Sigmoid colon (tissue), 7 donors: ENCODE measurements at places on chromosomes 2 and 18. TPM values are rescaled to one million over a fixed set of nuclear protein-coding genes. Genes with fewer than 3 reads are reported as not detected.
A peak's percentile ranks its signal among the peaks of the same experiment; 100 is the strongest.

DNA sequence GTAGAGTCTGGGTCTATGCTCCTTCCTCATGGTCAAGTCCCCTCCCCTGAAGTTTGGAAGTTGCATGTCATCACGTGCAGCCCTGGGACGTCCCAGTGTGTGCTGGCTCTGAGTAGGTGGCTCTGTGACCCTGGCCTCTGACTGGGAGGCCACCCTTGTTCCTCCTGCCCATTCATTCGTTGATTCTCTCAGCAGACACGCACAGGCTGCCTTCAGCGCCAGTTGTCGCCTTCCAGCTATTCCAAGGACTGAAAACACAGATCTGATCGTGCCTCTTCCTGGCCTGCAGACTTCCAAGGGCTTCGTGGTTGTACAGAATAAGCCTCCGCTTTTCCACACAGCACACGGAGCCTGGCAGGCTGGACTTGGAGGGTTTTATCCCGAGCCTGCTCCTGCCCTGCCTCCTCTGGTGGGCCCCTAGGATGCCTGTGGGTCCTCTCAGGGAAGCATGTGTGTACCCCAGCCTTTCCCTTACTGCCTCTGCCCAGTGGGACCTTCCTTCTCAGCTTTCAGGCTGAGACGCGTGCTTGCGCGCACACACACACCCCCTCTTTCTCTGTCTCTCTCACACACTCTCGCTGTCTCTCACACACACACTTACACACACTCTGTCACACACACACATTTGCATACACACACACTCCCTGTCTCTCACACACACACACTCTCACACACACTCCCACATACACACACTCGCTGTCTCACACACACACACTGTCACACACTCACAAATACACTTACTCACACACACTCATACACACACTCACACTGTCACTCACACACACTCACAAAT is 17.7 kb downstream of the SH3BP4 start:
- H3K27ac ChIP-seq: peak overlapping the region; percentile 71
- H3K4me3 ChIP-seq: no peak overlapping the region
- no peaks in the 10 kb centered on the region for H3K27me3 ChIP-seq

DNA sequence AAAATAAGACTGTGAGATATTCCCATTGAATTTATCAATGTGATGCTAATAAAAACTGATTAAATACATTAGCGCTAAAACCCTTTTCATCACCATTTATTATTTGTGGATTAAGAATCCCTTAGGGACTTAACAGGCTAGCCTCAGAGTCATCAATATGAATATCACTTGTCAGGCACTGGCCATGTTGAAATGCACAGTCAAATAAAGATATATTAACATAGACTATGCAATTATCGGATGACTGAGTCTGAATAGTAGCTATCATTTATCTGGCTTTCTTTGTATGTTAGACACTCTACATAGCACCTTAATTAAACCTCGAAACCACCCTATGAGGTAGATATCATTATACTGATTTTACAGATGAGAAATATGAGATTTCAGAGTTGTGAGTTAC is 213.6 kb downstream of the RDH14 start:
- H3K4me3 ChIP-seq: no peak overlapping the region
- H3K4me1 ChIP-seq: no peaks in the 10 kb centered on the region
- DNase-seq: no peak

Gene EVX2
- 0.07 TPM for polyA plus RNA-seq

- no peaks in the 10 kb centered on the region for H3K4me1 ChIP-seq
- no peaks in the 10 kb centered on the region for H3K36me3 ChIP-seq
- no peak for DNase-seq
- H3K4me3 ChIP-seq: no peak overlapping the region
- no peak overlapping the region for H3K27ac ChIP-seq
- peaks cover 4% of the 10 kb centered on the region for H3K27me3 ChIP-seq
Measured at GRCh38 chr18:78543201-78543725, 436.4 kb upstream of the SALL3 start.

Gene AGXT
- polyA plus RNA-seq: 1.6 TPM

Gene IL1RL2
- polyA plus RNA-seq: not detected

DNA sequence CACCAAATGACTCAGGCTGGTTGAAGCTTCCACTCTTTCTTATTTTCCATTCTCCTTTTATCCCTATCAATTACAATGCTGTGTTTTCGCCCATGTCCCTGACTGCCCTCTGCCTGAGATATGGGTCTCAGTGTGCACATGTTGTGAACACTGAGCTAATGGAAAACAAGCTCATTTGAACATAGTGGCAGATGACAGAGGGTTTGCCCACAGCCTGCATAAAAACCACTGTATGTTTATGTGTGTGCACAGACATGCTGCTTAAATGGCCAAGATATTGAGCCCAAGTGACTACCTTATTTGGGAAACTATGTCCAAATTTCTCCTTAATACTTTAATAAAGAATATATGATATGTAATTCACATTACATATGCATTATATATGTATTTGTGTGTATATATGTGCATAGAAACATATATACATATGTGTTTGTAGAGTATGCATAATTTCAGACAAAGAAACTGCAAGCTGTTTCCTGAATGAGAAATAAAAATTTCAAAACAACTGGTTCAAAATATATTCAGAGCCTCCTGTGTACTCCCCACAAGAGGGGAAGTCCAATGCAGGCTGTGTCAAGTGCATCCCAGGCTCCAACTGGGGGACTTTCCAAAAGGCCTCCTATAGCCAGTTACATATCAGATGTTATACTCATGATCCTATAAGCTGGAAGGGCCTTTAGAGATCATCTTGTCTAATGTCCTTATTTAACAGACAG is 92.7 kb upstream of the CD302 start:
- H3K27ac ChIP-seq: no peak overlapping the region
- no peaks in the 10 kb centered on the region for H3K36me3 ChIP-seq
- H3K27me3 ChIP-seq: no peaks in the 10 kb centered on the region
- DNase-seq: no peak
- no peaks in the 10 kb centered on the region for H3K4me1 ChIP-seq
- no peak overlapping the region for H3K4me3 ChIP-seq
